ENCODE measurements at places on chromosomes 6 and 20. TPM values are rescaled to one million over a fixed set of nuclear protein-coding genes. Genes with fewer than 3 reads are reported as not detected.

Gene ETV7
- total RNA-seq: 0.09 TPM

Gene ILRUN
- 62.0 TPM for total RNA-seq

Gene LY6G6C
- not detected for total RNA-seq

Gene TTK
- total RNA-seq: 8.5 TPM

Gene RCAN2
- total RNA-seq: 0.34 TPM

Gene ZBTB12
- 4.9 TPM for total RNA-seq

Gene THBS2
- total RNA-seq: 2.0 TPM

Gene FOXS1
- 0.09 TPM for total RNA-seq

Gene MICB
- total RNA-seq: 29.3 TPM

- no peak for DNase-seq
Observed at GRCh38 chr6:15252195-15252594, 6.3 kb downstream of the JARID2 start.

DNA sequence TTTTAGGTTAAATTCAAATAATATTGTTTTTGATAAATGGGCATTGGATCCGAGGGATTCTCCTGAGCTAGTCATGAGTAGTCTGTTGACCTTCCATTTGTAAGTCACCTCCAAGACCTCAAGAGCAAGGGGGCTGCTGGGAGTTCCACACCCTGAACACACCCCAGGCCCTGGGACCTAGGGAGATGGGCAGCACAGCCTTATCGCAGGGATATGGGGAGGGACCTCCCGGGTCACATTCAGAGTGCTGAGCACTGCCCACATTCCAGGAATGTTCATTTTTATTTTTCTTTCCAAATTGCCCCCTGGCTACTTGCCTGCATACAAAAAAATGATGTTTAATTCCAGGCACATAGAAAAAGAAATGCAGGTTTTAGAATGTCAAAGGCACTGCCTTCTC is 55.5 kb downstream of the SLC22A2 start:
- no peak for DNase-seq

DNA sequence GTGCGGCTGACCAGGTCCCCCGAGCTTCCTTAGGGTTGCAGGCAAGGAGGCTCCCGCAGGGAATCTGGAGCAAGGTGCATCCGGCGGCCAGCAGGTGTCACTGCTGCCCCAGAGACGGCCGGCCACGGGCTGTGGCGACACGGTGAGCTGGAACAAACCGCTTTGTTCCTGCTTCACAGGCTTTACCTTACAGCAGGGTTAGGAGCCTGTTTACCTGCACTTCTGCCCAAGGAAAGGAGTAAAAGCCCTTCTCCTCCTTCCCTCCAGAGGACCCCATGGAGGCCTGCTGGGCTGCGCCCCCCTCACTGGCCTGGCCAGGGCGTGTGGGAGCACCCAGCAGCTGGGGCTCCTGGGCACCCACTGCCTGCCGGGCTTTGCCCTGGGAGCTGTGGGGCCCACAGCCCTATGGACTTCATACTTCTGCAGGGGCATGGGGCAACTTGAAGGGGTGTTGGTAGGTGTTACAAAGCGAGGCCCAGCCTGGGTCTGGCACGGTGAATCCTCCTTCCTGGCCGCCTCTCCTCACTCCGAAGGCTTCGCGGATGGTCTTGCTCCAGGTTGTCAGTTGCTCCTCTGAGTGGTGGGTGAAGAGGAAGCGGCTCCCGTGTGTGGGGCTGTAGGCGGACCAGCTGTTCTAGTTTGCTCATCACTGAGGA is 88.4 kb downstream of the CDC5L start:
- DNase-seq: peak; percentile 88

- DNase-seq: peak; percentile 60
Observed at GRCh38 chr20:25057234-25058050, 497 bp downstream of the ACSS1 start.

DNA sequence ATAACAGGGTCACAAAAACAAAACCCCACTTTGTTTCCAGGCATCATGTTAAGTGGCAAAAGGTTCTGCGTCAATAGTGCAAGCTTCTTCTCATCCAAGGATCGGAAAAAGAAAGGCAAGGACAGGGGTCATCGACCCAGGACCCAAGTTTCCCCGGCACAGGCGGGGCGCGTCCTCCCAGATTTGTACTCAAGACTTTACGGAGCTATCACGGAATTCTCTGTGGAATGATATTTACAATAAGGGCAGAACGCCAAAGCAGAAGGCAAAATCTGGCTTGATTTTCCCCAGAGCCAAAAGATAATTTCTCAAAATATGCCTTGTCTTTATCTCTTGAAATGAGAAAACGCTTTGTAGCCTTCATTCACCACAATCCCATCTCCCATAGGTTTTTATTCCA is 25.5 kb downstream of the PDE10A start:
- DNase-seq: no peak

DNA sequence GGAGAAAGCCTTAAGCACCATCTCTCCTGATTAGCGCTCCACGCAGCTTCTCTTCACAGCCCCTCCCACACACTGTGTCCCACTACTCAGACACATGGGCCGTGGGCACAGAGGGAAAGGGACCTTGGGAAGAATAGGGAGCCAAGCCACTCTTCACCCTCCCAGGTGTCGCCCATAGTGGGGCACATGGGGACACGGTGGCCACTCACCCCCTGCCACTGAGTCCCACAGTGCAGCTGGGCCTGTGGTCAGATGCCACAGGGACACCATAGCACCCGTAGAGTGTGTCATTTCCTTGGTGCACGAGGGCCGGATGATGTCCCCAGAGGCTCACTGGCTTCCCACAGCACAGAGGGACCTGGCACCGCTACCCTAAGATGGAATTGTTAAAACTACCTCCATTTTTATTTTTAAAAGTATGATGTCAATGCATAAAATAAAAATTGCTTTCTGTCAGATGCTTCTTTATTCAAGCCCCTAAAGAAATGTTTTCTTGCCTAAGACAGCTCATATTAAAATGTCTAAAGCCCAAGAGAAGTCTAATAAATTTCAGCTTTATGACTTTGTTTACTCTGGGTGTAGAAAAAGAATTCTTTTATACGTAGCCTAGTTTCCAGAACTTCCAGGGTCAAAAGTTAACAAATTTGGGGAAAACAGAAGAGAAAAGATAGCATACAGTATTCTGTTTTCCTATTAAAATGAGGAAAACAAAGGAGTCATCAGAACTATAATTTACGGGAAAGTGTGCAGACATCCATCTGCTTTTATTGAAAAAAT is 191.0 kb upstream of the SNX9 start:
- DNase-seq: no peak

GRCh38 chr6:119147101-119148053 is 68.9 kb upstream of the FAM184A start:
- peak; percentile 72 for DNase-seq

DNA sequence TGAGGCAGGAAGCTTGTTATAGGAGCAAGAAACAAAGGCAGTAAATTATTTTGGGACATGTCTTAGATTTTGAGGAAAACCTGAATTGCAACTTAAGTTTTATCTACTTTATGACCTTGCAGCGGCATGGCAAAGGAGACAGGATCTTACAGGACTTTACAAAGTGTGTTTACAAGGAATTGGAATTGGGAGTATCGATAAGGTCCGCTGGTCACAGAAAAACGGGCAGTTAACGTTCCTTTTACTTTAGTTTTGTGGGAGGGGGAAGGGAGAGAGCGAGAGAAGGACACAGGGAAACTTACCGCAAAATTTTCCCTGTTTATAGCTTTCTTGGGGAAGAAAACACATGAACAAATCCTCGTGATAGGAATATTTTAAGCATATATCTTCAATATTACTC is 1607.2 kb downstream of the GRIK2 start:
- DNase-seq: no peak

GRCh38 chr20:54922096-54922495 is 446.7 kb downstream of the DOK5 start:
- no peak for DNase-seq

DNA sequence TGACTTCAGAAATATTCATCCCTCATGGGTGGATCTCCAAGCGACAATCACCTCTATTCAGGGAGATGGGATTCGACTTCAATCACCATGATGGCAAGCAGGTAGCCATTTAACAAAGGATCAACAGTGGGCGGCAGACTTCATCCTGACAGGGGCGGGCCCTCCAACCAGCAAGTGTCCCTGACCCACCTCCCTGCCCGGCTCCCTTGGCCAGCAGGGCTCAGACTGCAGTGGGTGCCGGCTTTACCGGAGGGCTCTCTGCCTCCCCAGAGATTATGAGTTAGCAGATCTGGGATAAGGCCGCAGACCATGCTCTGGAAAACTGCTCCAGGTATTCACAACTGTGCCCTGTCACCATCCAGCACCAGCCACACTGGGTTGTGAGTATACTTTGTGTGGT is 39.4 kb downstream of the PPP1R3G start:
- DNase-seq: no peak

DNA sequence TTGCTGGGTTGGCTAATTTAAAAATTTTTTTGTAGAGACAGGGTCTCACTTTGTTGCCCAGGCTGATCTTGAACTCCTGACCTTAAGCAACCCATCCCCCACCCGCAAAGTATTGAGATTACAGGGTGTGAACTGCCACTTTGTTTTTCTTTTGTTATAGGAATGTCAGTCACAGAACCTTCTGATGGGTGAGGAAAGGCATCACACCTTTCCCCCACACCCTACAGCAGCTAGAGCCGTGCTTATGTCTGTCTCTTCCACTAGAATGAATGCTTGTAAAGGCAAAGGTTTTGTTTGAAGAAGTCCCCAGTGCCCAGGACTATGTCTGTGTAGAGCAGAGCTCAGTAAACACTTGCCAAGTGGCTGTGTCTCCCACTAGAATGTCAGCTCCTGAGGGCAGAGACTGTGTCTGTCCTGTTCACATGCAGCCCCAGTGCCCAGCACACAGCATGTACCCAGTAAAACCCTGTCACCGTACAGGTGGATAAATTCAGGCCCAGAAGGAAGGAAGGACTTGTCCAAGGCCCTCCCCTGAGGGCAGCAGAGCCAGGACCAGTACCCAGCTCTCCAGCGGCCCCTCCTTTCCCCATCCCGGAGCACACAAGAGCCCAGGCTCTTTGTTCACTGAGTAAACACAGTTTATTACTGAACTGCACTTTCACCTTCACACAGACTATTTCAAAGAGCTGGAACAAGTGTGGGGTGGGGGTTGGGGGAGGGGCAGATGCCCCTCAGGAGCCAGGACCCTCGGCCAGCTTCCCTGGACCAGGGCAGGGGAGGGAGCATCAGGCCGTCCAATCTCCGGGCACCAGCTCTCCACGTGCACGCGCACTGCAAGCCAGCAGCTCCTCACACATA is 26.4 kb downstream of the COX4I2 start:
- DNase-seq: no peak

GRCh38 chr20:23407781-23408464 is 13.4 kb downstream of the NAPB start:
- no peak for DNase-seq

GRCh38 chr6:159376516-159377158 is 207.4 kb downstream of the FNDC1 start:
- DNase-seq: no peak

DNA sequence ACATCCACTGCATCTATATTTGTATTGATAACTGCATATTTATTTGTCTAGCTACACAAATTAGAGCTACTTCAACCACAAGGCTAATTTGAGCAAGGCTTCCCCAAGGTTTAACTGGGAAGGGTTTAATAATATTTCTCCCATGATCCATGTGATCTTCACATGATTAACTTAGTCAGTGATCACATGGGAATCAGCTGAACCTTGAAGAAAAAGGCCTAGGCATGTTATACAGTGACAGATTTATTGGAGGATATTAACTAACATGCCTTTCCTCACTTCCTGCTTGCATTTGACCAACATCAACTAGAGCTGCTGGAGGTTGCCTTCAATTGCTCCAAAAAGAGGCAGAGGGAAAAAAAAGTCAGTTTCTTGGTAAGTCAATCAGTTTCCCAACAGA is 417.0 kb downstream of the HAO1 start:
- no peak for DNase-seq

DNA sequence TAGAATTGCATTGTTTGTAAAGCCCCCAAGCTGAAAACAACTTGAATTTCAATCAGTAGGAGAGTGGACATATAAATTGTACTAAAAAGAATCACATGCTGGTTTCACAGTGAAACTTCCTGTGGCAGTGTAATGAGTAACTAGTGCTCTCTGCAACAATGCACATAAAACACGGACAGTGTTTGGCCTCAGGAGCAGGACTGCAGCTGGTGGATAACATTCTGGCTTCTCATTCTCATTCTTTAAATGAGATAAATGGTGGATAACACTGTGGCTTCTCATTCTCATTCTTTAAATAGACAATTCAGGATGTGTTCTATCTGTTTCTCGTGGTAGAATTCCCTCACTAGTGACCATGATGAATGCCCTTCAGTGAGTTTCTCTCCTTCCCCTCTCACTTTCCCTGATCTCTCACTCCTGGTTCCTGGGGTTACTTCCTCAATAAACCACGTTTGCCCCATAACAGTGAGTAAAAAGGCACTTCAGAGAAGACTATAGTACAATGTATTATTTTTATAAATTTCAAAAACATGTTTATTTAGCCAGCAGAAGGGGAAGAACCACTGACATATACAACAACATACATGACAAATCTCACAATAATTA is 59.9 kb downstream of the SLC22A2 start:
- DNase-seq: no peak

DNA sequence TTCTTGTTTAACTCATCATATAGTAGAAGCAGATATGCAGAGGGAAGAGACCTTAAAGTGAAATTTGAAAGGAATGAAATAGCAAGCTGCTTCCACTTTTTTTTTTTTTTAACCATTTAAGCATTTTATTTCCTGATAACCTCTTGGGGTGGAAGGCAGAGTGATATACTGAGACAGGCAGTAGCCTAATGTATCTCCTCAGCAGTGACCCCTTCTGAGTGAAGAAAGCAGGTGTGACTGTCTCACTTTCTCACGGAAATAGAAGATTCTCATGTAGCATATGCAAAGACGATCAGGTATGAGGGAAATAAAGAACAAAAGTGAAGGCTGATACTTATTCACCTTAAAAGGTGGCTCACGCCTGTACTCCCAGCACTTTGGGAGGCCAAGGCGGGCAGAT is 187.1 kb upstream of the STXBP5 start:
- DNase-seq: no peak

- DNase-seq: no peak
Observed at GRCh38 chr6:13183415-13184088, 144.8 kb downstream of the TBC1D7 start.

DNA sequence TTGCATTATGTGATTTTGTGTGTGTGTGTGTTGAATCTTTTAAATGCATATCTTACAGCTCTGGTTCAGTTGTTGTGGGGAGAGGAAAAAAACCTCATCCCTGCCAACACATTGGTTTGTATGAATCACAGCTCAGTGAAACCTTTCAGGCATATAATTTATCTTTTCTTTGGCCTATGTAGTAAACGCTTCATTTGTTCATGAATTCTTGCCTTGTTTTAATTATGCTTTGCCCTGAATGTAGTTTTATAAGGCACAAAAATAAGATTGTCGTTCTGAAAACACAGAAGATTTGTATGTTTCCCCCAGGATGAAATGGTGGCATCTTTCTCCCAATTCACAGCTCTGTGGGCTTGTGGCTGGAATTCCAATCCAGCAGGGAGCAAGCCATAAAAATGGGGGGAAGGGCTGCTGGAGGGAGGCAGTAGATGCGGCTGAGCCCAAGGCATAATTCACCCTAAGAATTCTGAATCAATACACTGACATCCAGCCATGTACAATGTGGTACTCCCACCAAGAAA is 45.1 kb downstream of the BCAS1 start:
- DNase-seq: no peak
